Activated T-helper 1 cell treated with anti-CD3 and anti-CD28 coated beads, Interleukin-2, amount 50 U/mL, for 16 hours (primary cell): ENCODE measurements at places on chromosomes 3 and 15.

GRCh38 chr15:50126072-50126471 lies 7.0 kb upstream of the ATP8B4 start:
- no peak for DNase-seq

- no peak for DNase-seq
These were observed 119.4 kb downstream of the IQCH start for GRCh38 chr15:67373971-67374370.

DNA sequence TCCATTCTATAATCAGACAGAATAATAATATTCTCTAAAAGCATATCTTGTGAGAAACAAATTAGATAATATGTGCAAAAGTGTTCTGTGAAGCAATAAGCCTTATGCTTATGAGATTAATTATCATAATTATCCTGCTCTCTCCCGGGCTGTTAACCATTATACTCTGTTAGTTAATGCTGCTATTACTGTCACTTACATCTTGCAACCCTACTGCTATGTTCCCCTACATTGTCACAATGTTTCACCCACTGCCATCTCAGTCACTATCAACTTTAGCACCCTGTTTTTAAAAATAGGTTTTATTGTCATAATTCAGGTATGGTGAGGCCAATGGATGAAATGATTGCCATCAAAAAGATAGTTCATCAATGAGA lies 15.2 kb upstream of the KLHL24 start:
- no peak for DNase-seq

GRCh38 chr15:85750319-85751290 lies 44.1 kb downstream of the KLHL25 start:
- DNase-seq: no peak

DNA sequence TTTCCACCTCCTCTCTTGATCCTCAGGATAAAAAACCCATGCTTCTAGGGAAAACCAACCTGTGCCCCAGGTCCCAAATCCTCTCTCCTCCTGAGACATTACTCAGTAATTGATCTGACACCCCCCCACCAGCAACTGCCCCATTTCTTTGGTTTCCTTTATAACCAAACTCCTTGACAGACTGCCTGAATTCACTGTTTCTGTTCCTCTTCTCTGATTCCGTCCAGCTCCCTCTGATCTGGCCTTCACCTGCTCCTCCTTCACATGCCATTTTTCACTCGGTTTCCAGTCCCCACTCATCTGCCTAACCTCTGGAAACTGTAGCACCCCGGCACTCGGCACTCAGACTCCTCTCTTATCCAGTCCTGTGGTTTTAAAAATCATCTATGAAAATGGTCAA lies 2.1 kb downstream of the CCDC51 start:
- DNase-seq: no peak

DNA sequence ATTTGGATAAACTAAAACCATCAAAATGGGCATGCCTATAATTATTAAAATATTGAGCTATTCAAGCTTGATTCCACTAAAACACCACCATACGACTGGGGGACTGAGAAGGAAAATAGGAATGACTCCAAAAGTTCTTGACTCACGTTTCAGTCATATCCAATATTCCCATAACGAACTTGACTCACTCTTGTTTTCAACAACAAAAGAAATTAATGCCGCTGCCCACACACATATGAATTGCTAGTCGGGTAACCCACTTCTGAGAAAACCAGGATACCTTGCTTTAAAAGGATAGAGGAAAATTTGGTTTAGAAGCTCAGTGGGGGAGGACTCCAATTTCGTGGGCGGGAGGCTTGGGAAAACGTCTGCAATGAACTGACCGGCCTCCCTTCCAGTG lies 5.2 kb downstream of the HTR3C start:
- DNase-seq: no peak
